ENCODE measurements at places on chromosomes 4 and X.

DNA sequence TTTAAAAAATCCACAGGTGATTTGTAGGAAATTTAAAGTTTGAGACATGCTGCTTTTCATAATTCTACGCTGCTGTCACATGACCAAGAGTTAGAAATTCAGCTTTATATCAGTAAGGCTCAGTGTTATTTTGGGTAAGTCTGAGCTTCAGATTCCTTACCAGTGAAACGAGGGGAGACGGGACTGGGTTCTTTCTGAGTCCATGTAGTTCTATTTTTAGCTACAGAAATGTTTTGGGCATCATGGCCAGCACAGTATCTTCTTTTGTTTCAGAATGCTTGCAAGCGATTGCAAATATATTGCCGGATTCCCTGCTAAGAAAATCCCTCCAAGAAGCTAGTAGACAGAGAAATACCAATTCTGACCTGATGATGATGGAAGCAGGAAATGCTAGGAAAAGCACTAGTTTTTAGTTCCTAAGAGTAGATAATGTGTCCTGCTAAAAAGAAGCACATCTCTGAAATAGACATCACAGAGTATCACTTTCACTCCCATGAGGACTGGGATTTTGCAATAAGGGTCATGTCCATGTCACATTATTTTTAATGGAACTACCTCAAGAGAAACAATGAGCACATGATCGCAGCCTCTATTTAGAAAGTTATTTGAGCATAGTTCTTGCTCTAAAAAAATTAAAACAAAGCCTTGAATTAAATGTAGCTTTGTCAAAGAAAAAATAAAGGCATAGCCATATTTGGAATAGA is 10.9 kb downstream of the ATP1B4 start:
- peak; percentile 3 for DNase-seq

- peak; percentile 23 for DNase-seq
Measured at GRCh38 chr4:88900432-88900831, 156.6 kb downstream of the FAM13A start.

DNA sequence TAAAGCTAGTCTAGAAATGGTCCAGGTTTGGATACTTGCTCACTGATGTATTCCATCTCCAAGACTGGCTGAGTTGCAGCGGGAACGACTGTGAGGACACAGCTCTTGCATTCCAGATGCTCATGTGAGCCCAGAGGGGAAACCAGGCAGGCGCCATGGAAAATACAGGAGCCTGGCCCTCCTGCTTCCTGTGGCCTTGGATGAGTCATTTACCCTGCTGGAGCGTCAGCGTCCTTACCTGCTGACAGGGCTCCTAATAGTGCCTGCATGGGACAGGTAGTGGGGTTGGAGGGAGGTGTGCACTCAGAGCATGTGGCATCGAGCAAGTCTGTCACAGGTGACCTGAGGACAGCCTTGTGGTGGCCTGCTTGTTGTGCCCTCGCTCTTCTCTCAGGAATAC is 69.4 kb downstream of the NSG1 start:
- DNase-seq, result no peak

- DNase-seq, result no peak
Measured at GRCh38 chrX:124348885-124349453, 2.6 kb downstream of the SH2D1A start.

GRCh38 chrX:103927030-103927429 is 35.4 kb upstream of the TMSB15B start:
- DNase-seq, result no peak

- no peak for DNase-seq
Measured at GRCh38 chrX:23631136-23631535, 36.2 kb upstream of the PRDX4 start.

DNA sequence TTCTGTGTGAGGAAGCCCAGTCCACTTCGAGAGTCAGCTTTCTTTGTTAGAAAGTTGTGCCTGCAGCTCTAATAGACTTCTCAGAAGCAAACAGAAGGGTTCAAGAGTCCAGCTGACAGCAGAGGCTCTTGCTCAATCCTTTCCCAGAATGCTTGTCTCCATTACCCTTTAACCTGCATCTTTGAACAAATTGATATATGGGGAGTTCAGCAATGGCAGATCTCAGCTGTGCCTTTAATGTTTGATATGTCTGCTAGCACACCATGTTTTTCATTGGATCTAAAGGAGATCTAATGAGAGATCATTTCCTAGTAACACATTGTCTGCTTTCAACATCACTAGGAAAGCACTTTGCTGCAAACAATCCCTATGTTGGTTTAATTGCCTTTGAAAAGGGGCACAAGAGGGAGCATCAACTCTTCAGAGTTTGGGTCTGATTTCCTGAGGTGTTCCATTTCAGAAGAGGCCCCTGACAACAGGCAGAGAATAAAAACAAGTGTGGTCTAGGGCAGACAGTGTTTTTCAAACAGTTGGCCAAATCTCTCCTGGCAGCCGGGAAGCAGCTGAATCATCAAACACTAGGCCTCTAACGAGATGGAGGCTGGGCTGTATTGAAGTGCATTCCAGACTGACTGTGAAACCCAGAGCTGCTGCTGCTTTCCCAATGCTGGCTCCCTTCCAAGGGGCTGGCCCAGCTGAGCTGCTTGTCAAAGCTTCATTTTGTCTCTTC is 55.5 kb downstream of the LUZP4 start:
- peak; percentile 97 for DNase-seq

DNA sequence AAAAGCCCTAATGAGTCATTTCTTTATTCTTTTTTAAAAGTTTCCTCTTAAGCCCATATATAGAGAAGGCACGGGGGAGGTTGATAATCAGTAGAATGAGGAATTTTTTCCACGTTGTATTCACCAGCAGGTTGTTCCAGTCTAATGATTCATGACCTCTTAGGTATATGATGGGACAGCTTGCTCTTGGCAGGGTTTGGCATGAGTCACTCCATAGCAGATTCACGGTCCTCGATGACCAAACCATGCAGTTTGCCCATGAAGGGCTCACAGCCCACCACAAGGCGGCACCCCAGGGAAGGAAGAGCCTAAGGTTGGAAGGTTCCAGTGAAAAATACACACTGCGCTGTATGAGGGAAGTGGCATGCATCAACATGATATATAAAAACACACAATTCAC is 623.8 kb upstream of the DIPK2B start:
- DNase-seq, result peak; percentile 93

- peak; percentile 16 for DNase-seq
Measured at GRCh38 chrX:153875391-153876111, 10.4 kb downstream of the L1CAM start.

- peak; percentile 47 for DNase-seq
Measured at GRCh38 chrX:71095981-71096759, 519 bp downstream of the FOXO4 start.

GRCh38 chr4:168183717-168184571 is 91.6 kb downstream of the ANXA10 start:
- peak; percentile 68 for DNase-seq
